ENCODE measurements at places on chromosomes 7 and 10.

DNA sequence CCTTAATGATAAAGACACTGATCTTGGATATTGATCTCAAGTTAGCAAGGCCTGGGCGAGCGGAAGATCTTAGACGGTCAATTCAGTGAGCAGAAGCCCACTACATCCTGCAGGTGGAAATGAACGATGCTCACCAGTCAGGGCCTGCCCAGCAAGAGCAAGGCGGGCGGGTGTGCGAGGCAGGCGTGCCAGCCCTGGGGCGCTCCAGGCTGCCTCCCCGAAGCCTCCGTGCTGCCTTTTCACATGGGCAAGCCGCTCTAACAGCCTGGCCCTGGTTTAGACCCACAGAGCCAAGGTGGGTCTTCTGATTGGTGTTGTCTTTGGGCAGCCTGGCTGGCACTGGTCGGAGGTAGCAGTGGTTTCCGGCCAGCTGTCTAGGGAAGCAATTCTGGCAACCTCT lies 475.1 kb upstream of the FOXK1 start:
- DNase-seq = no peak

DNA sequence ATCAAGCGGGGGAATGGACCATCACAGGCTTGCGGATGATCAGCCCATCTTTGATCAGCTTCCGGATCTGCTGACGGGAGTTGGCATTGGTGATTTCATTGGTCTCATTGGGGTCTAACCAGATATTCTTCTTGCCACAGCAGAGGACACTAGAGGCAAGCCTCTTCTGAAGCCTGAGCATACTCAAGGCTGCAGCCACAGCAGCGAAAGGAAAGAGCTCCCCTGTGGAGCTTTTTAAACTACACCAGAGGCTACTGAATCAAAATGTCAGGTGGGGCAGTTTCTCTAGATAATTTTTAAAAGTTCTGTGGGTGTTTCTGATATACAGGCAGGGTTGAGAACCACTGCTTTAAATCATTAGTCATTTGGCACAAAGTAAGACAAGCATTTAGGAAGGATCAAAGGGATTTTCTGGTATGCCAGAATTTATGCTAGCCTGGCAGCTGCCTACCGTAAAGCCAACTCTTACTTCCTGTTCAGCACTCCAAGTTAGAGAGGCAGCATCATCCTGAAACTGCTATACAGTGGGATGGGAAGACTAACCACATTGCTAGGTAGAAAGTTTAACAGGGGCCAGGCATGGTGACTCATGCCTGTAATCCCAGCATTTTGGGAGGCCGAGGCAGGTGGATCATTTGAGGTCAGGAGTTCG lies 7.0 kb downstream of the NAPEPLD start:
- DNase-seq = no peak

DNA sequence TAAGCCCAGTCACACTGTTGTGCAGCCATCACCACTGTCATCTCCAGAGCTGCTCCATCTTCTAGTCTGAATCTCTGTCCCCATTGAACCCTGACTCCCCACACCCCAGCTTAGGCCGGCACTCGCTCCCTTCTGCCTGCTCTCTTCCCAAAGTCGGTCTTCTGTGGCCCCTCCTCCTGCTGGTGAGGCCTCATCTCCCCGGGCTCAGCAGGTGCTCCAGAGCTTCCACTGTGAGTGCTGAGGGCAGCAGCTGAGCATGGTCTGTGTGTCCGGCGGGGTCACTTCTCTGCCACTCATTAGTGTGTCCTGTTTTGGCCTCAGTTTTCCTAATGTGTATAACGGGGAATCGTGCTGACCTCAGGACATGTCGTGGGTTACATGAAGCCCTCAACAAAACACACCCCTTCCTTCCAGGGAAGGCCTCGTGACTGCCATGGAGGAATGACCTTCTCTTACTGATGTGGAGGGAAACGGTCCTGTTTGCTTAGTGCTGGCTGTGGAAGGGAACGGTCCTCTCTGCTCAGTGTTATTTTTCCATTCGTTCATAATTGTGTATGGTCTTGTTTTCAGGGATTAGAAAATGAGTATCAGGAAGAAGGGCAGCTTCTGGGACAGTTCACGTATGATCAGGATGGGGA lies 4.3 kb upstream of the GET4 start:
- DNase-seq = no peak

- no peak for DNase-seq
Measured at GRCh38 chr7:127692200-127692599, 40.2 kb downstream of the SND1 start.

- no peak for DNase-seq
Measured at GRCh38 chr7:16619979-16620408, 25.6 kb downstream of the ANKMY2 start.

- DNase-seq = no peak
Measured at GRCh38 chr10:117699436-117700075, 157.0 kb downstream of the EMX2 start.

DNA sequence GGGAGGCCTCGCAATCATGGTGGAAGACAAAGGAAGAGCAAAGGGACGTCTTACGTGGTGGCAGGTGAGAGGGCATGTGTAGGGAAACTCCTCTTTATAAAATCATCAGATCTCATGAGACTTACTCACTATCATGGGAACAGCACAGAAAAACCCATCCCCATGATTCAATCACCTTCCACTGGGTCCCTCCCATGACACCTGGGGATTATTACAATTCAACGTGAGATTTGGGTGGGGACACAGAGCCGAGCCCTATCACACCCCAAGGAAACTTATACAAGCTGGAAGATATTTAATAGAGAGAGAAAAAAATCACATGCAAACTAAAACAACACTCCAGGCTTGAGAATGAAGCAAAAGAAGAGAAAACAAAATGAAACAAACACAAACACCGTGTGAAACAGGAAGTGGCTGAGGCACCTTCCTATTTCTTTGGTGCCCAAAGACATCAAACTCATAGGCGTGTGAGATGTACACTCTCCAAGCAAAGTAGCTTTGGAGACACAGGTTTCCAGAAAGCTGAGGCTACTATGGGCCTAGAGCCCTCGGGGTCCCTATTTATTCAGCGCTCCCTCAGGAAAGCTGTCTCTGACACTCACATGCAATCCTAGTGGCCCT lies 97.2 kb downstream of the PRKCQ start:
- no peak for DNase-seq

DNA sequence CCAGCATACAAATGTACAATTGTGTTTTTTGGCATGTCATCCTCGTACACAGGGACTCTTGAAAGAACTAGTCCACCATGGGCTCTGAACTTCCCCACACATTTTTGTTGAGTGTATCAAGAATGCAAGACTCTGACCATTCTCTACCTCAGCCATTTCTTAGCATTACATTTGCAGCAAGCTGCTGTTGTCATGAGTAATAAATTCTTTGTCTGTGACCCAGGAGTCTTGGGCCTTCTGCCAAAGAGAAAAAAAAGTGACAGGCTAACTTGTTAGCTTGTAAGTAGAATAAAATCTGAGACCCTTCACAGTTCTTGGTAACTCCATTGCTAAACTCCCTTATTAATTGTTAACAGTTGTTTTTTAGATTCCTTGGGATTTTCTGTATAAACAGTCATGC lies 542.3 kb upstream of the MBL2 start:
- no peak for DNase-seq

GRCh38 chr7:148020679-148021078 lies 569.9 kb upstream of the C7orf33 start:
- DNase-seq = no peak

GRCh38 chr7:123823898-123824753 lies 20.8 kb upstream of the HYAL4 start:
- DNase-seq = no peak

- peak; percentile 32 for DNase-seq
Measured at GRCh38 chr7:137772748-137773147, 74.0 kb downstream of the DGKI start.

DNA sequence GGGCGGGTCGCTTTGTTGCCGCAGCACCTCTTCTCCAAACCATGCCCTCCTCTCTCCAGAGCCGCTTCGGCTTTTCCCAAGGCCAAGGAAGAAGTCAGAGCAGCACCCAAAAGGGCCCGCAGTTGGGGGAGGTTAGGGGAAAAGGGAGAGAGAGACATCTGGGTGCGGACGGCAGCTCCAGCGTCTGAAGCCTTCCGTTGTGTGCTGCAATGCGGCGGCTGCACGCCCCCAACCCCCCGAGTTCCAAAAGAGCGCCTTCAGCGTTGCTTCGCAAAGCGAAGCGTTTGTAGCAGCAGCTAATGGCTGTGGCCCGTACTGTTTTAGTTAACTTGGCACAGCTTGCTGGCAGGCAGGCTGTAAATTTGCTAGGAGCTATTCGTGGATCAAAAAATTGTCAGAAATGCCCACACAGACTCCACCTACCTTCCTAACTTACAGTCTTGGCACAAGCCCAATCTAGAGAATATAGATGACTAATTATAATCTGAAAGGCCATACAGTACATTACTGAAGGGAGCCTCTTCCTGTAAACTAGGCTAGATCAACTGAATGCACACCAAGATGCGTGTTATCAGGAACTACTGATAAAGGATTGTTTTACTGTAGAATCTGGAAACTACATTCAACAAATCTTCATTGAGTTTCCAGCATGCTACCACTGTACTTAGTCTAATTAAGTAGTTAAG lies 1.1 kb upstream of the KBTBD2 start:
- DNase-seq = peak; percentile 16

DNA sequence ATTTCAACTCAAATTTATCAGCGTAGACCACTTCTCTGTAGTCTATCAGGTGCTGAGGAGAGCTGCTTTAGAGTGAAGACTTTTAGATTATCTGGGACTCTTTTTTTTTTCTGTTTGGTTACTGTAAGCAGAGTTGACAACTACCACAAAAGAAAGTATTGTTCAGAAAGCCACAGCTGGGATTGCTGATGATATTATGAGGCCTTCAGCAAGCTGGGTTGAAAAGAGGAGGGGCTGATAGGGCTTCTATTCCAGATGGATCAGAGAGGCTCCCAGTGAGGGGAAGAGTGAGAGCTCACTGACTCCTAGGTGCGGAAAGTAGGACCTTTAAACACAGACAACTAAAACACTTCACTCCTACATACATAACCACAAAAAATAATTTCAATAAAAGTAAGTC lies 188.5 kb upstream of the FERD3L start:
- peak; percentile 8 for DNase-seq

GRCh38 chr10:103781329-103782061 lies 73.9 kb downstream of the SH3PXD2A start:
- no peak for DNase-seq

DNA sequence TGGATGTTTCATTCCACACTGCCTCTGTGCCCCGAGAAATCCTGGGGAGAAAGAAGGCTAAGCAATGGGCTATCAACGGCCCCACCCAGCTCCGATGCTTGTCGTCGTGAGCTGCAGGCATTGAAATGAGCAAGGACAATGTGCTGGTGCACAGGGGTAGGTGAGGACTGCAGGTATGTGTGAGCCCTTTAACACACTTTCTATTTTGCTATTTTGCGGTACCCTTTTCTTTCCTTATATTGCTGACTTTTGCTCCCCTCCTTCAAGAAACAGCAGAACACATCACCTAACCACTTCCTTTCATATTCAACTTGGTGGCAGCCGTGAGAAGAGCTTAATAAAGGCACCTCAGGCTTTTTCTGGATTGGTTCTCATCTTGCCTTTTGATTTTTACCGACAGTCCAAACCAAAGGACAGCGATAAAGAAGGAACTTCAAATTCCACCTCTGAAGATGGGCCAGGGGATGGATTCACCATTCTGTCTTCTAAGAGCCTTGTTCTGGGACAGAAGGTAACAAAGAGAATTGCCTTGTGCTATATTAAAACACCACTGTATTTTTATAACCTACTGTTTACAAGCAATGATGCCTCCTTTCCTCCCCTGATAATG lies 39.2 kb downstream of the AIFM2 start:
- DNase-seq = no peak

GRCh38 chr7:91657483-91658071 lies 222.9 kb downstream of the MTERF1 start:
- no peak for DNase-seq

DNA sequence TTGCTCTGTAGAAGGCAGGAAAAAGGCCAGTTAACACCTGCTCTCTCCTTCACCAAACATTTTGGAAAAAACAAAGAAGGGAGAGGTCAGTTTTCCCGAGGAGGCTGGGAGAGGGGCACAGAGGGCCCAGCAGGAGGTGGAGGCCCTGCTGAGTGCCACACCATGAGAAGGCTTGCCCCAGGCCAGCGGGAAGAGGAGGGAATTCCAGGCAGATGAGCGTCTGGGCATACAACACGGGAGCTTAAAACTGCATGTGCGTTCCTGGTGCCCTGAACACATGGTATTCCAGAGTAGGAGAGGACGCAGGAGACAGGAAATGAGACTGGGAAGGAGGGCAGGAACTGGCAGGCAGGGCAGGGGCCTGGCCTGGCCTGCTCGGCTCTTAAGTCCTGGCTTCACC lies 182.4 kb downstream of the CCDC3 start:
- no peak for DNase-seq

- no peak for DNase-seq
Measured at GRCh38 chr7:22698767-22699166, 28.2 kb upstream of the IL6 start.

GRCh38 chr10:76245951-76246495 lies 814.6 kb downstream of the LRMDA start:
- no peak for DNase-seq
